ENCODE measurements at places on chromosomes 4 and X. TPM values are rescaled to one million over a fixed set of nuclear protein-coding genes. Genes with fewer than 3 reads are reported as not detected.

DNA sequence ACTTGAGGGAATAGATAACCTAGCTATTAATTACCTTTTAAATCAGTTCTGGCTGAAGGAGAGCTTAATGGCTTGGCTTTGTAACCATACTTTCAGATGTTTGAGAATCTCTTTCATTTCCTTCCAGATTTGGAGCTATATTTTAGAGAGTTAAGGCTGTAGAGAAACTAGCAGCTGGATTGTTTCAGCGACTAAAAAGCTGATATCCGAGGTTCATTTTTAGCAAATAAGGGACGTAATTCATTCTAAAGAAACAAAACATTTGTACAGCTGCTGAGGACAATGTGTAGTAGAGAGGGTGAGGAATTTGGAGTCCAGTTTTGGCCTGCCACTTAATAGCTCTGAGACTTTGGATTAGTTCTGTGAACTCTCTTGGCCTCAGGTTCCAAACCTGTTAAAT lies 12.2 kb downstream of the OSTC start:
- no peak for DNase-seq

- no peak for DNase-seq
These were observed 17.7 kb downstream of the OGT start for GRCh38 chrX:71550578-71550977.

- DNase-seq, result no peak
These were observed 118.5 kb upstream of the GUCY1A1 start for GRCh38 chr4:155548173-155548572.

Gene GUCY1B1
- 54.1 TPM for total RNA-seq

- no peak for DNase-seq
These were observed 24.2 kb downstream of the TBC1D14 start for GRCh38 chr4:6933691-6934430.

DNA sequence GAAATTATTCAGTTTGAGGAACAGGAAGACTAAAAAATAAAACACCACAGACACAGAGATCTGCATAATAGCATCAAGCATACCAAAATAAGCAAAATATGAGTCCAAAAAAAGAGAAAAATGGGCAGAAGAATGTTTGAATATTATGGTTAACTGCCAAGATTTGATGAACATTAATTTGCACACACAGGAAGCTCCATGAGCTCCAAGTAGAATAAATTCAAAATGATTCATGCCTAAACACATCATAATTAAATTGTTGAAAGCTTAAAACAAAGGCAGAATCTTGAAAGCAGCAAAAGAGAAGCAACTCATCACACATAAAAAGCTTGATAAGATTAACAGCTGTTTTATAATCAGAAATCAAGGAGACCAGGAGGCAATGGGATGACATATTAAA lies 156.6 kb upstream of the ARSJ start:
- DNase-seq, result no peak

DNA sequence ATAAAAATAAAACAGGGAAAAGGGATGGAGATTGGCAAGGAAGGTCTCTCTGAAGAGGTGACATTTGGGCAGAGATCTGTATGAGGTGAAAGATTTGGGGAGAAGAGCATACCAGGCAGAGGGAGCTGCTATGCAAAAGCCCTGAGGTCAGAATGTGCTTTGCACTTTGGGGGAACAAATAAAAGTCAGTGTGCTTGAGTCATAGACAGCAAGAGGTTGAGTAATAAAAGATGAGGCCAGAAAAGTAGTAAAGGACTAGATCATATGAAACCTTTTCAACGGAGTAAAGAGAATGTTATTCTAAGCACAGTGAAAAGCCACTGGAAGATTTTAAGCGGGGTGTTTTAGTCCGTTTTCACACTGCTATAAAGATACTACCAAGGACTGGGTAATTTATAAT lies 76.5 kb upstream of the TEX13A start:
- DNase-seq, result no peak

Data from renal cortical epithelial cell (primary cell).